ENCODE measurements at places on chromosomes 2 and 18.

DNA sequence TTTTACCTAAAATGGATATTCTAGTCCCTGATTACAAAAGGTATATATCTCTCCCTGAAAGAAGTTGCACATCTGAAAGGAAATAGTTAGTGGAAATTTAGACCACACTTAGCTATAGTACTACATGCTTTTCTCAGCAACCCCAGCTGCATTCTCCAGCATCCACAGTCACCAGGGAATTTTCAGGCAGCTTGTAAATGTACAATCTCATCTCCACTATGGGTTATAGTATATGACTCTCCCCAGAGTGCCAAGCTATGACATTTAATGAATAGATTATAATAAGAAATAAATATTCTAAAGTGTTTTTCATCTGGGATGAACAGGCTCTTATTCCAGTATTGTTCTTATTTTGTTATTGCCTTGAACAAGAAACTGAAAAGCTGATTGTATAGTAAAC lies 197.6 kb upstream of the HNRNPA3 start:
- DNase-seq, result no peak

GRCh38 chr2:73868204-73868978 lies 24.4 kb upstream of the ACTG2 start:
- DNase-seq, result no peak

DNA sequence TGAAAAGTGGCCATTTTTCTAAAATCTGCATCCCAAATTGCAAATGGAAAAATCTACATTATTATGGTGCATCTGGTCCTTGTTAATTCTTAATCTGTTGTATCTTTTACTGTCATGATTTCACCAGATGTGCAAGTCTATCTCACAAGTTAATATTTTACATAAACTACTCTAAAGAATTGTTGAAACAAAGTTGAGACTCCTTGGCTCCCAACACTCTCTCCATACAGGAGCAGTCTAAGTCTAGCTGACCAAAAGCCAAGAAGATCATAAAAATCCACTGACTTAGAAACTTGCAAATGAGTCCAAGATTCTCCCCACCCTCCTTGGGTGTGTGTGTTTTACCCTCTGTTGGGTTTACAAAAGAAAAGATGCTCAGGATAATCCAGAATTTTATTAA lies 85.1 kb downstream of the NCKAP5 start:
- DNase-seq, result no peak

GRCh38 chr2:74588664-74589063 lies 34.1 kb downstream of the DOK1 start:
- no peak for DNase-seq

DNA sequence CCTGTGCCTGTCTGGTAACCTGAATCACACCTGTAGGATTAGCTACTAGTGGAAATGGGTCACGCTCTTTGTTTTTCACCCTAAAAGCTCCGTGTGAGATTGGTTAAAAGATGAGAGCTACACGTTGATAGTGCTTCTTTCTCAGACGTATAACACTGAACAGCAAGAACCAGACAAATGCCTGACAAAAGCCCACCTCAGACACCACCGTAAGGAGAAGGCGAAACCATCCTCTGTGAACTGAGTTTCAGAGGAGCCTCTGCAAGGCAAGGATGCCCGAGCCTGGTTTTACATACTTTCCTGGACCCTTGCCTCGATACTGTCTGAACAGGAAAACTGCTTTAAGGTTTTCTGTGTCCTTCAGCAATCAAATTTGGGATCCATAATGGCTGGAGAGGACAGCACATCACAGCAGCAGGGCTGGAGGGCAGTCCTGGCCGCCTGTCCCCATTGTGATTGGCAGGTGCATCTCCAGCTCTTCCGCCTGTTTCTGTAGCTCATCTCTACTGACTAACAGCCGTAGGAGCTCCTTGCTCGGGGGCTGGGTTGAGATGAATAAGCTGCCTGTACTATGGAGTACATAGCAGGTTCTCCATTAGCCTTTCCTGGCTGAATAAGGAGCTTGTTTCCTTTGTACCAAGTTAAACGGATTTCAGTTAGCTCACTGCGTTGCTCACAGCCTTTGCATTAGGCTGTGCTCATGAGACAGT lies 155.5 kb downstream of the MYT1L start:
- DNase-seq, result no peak

- DNase-seq, result no peak
These were observed 10.2 kb upstream of the TTC32 start for GRCh38 chr2:19911808-19912509.

GRCh38 chr18:31658670-31659575 lies 25.5 kb downstream of the B4GALT6 start:
- no peak for DNase-seq

DNA sequence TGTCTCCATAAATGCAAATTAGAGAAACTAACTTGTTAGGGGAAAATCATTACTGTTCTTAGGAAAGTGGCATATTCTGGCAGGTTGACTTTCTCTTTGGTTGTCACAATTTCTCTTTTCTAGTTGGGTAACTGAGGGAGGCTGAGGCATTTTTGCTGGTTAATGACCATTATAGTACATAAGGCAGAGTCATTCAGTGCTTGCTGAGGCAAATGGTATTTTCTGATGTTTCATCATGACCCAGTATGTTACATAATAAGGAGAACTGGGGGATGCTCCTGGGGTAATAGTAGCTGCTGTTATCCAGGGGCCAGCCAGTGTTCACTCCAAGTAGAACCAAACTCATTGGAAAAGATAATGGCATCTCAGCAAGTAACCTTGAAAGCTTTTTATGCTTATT lies 62.3 kb downstream of the ITGA6 start:
- no peak for DNase-seq

- no peak for DNase-seq
These were observed 119.8 kb downstream of the DHRS9 start for GRCh38 chr2:169189132-169189531.

DNA sequence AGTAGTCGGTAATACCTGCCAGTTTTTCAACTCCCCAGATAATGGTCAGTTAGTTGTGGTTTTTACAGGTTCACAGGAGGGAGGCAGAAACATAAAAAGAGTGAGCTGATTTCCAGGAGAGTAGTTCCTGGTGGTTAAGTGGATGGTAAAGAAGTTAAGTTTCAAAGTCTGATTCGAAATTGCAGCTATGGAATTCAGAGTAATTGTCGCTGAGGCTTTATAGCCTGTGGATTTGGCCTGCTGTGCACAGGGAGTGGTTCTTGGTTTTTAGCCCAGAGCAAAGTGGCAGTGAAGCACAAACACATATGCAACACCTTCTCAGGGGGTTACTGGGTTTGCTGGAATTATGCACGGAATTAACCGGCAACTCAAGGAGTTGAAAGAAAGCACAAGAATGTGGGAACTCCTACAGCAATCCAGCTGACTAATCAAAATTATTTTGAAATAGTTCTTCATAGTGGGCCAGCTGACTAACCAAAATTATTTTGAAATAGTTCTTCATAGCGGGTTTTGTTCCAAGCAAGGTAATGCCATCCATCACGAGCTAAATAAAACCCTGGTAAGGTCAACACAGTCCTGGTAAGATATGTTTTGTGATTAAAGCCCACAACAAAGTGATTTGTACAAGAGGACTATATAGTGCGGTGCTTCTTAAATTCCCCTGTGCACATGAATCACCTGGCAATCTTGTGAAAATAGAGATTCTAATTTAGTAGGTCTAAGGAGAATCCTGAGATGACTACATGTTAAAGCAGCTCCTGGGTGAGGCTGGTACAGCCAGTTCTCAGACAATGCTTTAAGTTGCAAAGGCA lies 94.4 kb downstream of the SGPP2 start:
- no peak for DNase-seq

DNA sequence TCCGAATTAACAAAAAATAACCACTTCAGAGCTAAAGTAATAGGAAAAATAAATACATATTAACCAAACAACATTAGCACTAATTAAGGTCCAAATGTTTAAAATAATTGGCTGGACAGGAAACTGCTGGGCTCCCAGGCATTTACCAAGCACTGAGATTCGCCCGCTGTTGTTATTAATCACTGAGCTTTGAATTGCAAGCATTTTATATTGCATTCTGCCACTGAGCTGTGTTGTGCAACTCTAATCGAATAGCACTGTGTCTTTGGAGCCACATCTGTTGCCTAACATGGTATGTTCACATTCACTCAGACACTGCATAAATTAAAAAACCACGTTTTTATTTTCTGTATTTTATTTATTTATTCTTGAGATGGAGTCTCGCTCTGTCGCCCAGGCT lies 88.9 kb downstream of the SOWAHC start:
- no peak for DNase-seq

DNA sequence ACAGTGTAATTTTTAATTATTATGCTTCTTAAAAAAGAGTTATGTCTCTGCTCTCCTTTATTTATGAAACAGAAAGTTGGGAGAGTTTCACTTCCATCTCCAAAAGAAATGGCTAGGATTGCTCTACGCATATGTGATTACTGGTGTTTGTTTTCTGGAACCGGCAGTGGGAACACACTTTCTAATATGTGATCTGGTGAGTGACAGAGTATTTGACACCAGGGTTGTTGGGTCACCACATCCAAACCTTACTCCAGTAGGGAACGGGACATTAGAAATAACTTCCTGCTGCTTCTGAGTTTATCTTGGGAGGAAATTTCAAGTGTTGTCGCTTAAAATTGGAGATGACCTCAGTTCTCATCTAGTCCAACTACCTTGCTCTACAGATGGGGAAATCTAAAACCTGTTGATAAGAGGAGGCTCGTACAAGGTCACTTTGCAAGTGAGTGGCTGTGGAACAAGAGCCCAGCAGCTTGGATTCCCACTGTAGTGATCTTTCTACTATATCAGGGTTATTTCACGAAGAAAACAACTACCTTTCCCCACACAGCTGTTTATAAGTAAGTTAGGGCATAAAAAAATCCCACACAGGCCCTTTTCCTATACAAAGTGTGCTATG lies 108.5 kb downstream of the TTC32 start:
- no peak for DNase-seq

- DNase-seq, result no peak
These were observed 73.4 kb upstream of the SMAD7 start for GRCh38 chr18:49023938-49024803.

DNA sequence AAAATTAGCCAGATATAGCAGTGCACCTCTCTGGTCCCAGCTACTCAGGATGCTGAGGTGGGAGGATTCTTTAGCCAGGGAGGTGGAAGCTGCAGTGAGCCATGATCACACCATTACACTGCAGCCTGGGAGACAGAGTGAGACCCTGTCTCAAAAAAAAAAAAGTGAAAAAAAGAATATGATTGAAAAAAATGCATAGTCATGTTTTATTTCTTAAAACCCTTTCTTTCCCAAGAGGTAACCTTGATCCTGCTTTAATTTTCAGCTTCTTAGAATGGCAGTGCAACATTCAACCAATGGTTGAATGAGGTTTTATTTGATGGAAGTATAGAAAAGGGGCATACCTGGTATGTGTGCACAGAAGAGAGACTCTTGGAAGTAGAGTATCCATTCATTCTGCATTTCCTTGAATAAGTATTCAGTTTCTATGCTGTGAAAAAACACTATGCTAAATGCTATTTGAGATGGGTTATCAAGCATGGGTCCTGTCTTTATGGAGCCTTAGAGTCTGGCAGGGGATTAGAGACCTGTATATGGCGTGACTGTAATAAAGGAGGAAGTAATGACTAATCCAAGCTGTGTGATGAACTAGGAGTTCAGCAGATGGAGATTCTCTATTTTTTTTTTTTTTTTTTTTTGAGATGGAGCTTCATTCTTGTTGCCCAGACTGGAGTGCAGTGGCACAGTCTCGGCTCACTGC lies 146.3 kb downstream of the WDSUB1 start:
- DNase-seq, result no peak

DNA sequence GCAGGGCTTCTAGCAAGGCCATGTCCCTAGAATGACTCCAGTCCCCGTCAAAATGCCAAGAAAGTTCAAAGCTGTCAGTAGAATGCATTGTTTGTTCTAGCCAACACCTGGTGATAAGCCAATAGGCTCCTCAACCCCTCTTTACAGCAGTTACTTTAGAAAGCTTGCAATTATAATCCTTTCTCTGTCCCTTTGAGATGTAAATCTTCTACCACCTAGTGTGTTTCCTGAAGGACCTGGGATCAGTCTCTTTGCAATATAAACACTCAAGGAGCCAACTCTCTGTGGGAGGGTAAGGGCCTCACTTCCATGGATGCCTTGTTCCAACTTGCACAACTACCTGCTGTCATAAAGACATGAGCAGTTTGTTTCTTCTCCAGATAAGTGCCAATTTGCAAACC lies 301.8 kb downstream of the NBAS start:
- DNase-seq, result peak; percentile 84

DNA sequence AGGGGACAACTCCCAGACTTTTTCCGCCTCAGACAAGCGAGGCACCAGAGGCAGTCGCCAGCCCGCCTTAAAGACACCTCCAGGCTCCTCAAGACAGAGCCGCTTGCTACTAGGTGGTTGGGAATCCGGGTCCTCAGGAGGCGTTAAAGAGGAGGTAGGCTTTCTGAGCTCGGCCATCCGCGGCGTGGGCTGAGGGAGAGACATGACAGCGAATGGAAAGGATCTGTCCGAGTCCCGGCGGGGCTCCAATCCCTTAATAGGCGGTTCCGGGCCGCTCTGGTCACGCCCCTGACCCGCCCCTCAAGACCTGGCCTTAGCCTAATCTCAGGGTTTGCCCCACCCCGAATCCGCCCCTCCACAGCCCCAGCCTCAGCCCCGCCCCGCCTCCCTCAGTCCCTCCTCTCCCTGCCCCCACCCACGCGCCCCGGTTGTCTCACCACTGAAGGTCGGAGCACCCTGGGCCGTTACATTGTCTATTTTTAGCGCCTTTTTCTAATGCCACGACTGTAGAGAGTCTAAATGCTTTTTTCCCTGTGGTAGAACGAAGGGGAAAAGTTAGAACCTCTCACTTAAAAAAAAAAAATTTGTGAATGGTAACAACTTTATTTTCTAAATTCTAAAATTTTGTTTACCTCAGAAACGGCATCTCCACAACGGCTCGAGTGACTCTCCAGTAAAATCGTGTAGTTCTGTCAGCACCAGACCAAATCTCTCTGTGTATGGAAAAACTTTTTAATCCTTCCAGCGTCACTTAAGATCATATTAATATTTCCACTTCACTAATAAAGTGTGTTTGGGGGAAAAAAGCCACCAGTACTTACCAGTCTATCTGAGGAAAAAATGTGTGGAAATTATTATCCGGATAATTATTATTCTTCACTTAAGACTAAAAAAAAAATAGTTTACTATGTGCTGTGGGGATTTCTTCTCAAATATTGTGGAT lies at the start of gene RAD51AP2:
RAD51AP2 (minus strand) TSS at position 229 of the 943 bp plus-strand sequence; CDS start at position 204, 25 bp downstream.
- DNase-seq, result peak; percentile 81

DNA sequence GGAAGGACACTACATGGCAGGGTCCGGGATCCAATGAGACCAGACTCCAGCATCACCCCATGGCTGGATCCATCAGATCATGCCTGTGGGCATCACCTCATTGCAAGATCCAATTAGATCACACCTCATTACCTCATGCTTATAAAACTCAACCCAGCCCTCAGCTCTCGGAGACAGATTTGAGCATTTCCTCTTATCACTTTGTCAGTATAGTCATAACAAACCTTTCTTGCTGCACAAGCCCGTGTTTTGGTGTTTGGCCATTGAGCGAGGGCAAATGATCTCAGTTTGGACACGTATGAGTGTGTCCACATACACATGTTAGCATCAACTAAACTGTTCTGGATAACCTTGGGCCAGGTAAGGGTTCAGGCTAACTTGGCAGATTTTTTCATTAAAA lies 58.8 kb downstream of the CCDC195 start:
- no peak for DNase-seq
